ENCODE measurements at places on chromosomes 16 and 17. TPM values are rescaled to one million over a fixed set of nuclear protein-coding genes. Genes with fewer than 3 reads are reported as not detected.

The ABHD15 gene
- 8.6 TPM for total RNA-seq

DNA sequence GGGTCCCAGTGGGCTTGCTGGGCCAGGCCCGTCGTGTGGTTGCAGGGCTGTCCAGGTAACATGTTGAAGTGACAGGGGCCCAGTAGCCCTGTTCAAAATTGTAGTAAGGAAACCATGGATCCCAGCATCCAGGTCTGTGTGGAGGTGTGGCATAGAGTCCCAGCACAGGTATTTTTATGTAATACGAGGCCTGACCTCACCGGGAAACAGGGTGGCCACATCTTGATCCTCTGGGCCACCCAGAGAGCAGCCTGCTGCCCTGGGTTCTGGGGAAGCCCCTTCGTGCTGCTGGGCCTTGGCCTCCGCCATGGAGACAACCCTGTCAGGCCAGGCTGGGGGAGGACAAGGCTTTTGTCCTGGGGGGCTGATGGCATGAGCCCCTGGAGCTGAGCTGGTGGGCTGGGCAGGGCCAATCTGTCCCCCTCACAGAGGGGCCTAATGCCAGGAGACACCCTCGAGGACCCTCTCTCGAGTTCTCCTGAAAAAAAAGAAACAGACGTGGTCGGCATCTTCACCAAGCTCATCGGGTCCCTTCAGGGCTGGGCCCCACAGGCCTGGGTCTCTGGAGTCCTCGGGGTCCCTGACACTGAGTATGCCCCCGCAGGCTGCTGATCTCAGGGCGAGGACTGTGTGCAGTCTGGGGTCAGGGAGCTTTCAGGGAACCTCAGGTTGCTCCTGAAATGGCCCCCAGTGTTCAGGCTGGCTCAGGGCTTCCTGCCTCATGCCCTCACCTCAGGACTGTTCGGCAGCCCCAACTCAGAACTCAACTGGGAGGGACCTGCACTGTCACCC lies 47.8 kb downstream of the TNFRSF13B start:
- H3K36me3 ChIP-seq = no peaks in the 10 kb centered on the region
- H3K4me1 ChIP-seq = peaks cover 1% of the 10 kb centered on the region
- H3K4me3 ChIP-seq = no peak overlapping the region
- no peaks in the 10 kb centered on the region for H3K27me3 ChIP-seq
- H3K27ac ChIP-seq = no peak overlapping the region
- no peak for DNase-seq

The CCL11 gene
- total RNA-seq = not detected

The PRSS33 gene
- total RNA-seq = 0.40 TPM

All from activated naive CD8-positive, alpha-beta T cell treated with anti-CD3 and anti-CD28 coated beads for 36 hours (primary cell).